Daoy (cell line): ENCODE measurements at places on chromosomes 3 and 15. TPM values are rescaled to one million over a fixed set of nuclear protein-coding genes. Genes with fewer than 3 reads are reported as not detected.

The HYAL1 gene
- 0.06 TPM in 1 of 2 replicates, not detected in the other for total RNA-seq

The TTLL13 gene
- total RNA-seq, result 0.06 TPM in 1 of 2 replicates, not detected in the other

The TM4SF18 gene
- total RNA-seq, result 0.23 TPM in 1 of 2 replicates, not detected in the other

The TMCO5A gene
- total RNA-seq, result not detected in 2 replicates

The SERINC4 gene
- total RNA-seq, result 0.11 TPM in 1 of 2 replicates, not detected in the other

The TOPAZ1 gene
- total RNA-seq, result not detected in 2 replicates

The ZNF662 gene
- total RNA-seq, result 0.30 and 0.80 TPM in 2 replicates

The PLS1 gene
- total RNA-seq, result 30.5 and 31.6 TPM in 2 replicates

DNA sequence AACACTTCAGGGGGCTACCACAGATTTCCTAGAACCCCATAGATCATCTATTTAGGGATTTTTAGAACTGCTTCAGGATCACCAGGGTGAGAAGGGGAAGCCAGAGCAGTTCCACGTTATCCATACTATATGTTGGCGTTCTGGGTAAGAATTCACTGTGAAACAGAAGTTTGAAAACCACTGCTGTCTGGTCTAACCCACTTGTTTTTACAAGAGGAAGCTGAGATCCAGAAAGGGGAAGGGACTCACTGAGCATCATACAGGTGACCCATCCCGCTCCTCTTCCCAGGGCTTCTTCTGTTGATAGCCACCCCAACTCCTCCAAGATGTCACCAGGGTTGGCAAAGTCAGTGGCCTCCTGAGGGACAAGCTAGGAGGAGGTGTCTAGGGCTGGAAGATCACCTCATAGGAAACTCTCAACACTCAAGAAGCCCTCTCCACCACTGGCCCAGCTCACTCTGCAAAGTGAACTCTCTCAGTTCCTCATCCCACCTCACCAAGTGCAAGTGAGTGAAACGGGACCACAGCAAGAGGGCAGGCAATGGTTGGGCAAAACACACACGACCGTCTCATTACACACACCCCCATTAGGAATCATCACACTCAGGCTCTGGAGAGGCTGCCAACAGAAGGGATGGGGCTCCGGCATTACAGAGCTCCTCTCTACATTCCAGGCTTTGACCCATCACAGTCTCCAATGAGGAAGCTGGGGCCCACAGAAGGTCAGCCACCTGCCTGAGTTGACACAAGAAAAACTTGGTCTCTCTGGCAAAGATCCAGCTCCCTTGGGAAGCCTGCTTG is 1.8 kb downstream of the DAPK2 start:
- DNase-seq, result no peak

- DNase-seq, result peak; percentile 96
Measured at GRCh38 chr15:78212546-78213424, 21.6 kb downstream of the ACSBG1 start.

DNA sequence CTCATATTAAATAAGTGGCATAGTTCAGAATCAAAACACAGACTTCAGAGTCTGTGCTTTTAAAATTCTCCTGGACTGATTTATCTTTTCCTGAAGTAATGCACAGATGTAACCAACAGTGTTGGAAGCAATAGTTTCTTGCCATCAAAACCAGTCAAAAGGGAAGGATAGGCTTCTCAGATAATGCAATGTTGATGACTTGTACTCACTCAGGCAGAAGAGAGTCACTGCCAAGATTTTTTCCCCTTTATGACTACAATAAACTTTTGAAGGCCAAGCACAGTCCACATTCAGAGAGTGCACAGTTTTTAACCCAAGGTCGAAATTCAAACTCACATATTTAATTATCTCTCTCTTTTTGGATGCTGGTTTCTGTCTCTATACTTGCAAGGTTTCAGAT is 305.0 kb upstream of the SGO1 start:
- no peak for DNase-seq

DNA sequence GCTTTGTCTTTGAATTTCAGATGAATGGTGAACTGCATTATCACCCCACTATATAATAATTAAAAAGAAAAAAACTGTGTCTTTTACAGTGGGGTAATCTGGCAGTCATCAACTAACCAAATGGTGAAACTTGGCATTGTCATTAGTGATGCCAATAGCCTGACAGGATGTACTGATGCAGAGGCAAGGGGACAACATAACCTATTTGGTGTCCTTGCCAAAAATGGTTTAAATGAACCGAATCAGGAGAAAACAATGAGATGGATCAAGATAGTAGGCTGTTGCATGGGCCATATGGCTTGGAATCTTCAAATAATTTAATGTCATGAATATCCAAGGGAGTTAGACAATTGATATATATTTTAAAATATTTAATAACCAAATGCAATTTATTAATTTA is 738.7 kb downstream of the FHIT start:
- DNase-seq, result no peak

DNA sequence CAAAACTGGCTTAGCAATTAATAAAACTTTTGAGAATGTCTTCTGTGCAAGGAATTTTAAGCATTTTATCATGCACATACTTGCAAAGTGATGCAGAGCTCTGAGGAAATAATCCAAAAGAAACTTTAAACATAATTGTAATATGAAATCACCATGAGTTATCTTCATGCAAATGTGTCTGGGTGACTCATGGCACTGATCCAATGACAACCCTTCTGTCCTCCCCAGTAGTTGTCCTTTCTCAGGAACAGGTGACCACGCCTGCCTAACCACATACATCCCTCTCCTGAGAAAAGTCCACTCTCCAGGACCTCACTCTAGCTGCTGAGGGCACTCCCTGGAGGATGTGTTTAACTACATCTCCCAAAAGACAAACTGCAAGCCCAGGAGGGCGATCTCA is 530.6 kb upstream of the IL12A start:
- peak; percentile 76 for DNase-seq

DNA sequence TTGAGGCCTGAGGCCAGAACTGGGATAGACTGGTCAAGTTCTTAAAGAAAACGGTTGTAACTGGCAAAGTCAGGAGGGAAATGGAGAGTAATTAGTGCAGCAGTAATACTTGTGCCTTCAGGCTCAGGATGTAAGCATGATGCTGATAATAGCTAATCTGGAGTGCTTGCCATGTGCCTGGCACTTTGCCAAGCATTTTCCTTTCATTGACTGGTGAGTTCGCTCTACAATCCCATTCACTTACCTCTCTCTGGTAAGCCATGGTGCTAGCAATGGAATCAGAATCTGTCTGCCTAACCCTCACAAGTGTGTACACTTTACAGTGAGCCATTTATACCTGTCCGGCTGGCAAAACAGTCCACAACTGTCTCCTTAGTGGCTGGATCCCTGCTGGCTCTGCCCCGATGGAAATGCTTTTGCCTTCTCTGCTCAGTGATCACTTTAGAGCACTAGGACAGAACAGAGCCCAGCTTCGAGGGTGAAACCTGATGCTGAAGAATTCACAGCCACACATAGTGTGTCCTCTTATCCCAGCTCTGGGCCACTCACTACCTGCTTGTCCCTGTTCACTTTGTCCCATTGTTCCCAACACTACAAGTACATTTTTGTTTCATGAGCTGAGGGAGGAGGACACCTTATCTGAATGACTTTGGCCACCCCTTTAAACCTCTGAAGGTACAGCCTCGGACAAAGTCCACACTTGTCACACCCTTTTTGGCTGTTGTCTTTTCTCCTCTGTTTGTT is 10.3 kb downstream of the CHP1 start:
- DNase-seq, result peak; percentile 6

GRCh38 chr3:32420126-32421038 is 28.7 kb downstream of the CMTM7 start:
- peak; percentile 82 for DNase-seq

GRCh38 chr3:171190668-171191067 is 164.1 kb upstream of the SLC2A2 start:
- peak; percentile 64 for DNase-seq
